Uterine smooth muscle cell (primary cell): ENCODE measurements at places on chromosomes 5 and 9. TPM values are rescaled to one million over a fixed set of nuclear protein-coding genes. Genes with fewer than 3 reads are reported as not detected.

ADAMTSL1 gene
- 60.6 and 82.0 TPM in 2 replicates for total RNA-seq

CKMT2 gene
- total RNA-seq, result 8.6 and 25.2 TPM in 2 replicates

SIGMAR1 gene
- 87.6 and 95.2 TPM in 2 replicates for total RNA-seq

AFAP1L1 gene
- 7.5 and 8.3 TPM in 2 replicates for total RNA-seq

GCNT1 gene
- total RNA-seq, result 19.6 and 24.5 TPM in 2 replicates

DOCK8 gene
- total RNA-seq, result 0.75 and 0.89 TPM in 2 replicates
